Common myeloid progenitor, CD34-positive (primary cell): ENCODE measurements at places on chromosomes 13 and 19.

DNA sequence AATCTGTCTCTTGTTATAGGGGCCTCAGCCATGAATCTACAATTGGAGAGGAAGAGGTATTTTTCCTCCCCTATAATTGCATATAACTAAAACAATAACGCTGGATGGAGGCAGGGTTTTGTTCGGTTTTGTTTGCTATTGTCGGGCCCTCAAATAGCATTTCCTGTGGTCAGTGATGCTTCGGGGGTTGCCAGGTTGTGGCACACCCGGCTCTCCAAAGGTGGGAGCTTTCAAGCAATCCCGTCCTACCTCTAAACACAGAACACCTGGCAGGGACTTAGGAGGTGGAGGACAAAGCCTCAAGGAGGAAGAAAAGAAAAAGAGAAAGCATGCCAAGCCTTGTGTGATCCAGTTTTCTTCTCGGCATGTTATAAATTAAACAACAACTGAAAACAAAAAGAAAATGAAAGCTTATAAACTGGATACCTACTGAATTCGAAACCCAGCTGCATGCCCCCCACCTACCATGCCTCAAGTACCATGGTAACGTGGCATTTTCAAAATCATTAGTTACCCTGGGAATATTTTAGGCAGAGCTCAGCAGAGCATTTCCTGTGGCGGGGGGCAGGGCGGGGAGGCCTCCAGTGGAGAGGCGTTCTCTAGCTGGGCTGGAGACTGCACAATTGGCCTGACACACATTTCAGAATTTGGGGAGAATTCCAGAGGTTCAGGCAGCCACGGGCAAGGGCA is 213.8 kb downstream of the DCLK1 start:
- DNase-seq: no peak

GRCh38 chr13:91155512-91156114 is 191.9 kb upstream of the MIR17HG start:
- DNase-seq: no peak

GRCh38 chr19:19480688-19481087 is 34.7 kb downstream of the TSSK6 start:
- no peak for DNase-seq

- no peak for DNase-seq
These were observed 47.0 kb downstream of the SACS start for GRCh38 chr13:23386533-23386932.

DNA sequence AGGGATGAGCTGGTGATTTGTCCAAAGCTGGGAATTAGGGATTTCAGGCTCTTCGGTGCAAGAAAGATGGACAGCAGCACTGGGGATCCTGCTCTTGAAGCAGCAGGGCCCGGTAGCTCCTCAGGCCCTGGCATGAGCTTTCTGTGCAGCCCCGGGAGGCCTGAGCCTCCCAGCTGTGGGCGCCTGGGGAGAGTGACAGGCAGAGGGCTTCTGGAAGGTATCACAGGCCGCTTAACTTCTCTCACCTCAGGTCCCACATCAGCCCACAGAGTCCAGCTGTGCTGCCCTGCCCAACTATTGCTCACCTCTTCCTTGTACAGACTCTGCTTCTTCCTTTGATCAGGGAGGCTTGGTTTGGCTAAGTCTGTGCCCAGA is 14.6 kb upstream of the ZNF536 start:
- DNase-seq: no peak

DNA sequence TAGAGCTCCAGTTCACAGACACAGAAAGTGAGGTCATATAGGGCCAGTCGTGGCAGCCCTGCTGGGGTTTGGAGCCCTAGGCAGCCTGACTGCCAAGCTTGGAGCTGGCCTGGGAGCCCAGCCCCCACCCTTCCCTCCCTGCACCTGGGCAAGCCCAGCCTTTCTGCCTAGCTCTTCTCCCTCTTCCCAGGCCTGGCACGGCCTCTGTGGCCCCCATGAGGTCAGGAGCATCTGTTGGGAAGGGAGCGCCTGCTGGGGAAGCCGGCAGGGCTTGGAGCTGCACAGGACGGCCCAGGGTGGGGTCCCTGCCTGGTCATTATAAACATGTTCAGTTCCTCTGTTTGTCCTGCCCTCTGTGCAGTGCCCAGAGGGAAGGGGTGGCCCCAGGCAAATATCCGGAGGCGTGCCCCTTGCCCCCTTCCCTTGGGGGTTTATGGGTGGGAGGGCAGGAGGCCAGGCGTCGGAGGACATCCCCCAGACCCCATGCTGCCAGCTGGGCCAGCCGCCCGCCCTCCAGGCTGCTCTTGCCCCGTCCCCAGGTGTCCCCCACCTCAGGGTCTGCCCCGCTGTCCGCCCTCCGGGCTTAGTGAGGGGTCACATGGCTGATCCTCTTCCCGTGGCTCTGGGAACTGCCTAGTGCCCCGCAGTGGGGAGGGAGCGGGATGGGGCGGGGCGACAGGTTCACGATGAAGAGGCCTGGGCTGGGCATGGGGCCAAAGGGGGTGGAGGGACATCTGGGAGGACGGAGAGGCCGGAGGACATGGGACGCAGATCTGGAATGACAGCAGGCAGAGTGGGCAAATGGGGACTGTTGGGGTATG is 30.0 kb upstream of the NCCRP1 start:
- no peak for DNase-seq

DNA sequence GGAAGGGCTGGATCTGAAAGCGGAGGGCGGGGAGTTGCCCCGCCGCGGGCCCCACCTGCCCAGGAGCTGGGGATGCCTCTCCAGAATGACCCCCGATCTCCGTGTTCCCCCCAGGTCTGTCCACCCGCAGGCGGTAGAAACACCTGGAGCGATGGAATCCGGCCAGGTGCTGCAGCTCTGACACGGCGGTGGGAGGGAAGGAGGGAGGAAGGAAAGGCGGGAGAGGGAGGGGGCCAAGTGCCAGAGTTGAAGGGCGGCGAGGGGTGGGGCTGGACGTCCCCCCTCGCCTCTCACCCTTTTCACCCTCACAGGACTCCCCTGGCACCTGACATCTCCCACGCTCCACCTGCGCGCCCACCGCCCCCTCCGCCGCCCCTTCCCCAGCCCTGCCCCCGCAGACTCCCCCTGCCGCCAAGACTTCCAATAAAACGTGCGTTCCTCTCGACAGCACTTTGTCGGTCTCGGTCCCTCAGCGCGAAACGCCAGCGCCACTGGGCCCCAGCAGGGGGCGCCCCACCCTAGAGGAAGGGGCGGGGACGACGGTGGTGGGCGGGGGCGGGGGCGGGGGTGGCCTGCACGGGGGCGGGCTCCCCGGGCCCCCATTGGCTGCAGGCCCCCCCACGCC is 337 bp upstream of the FXYD7 start:
- DNase-seq: no peak

GRCh38 chr13:98874029-98874397 is 103.9 kb downstream of the DOCK9 start:
- DNase-seq: no peak

GRCh38 chr19:40614622-40615411 is 13.6 kb downstream of the LTBP4 start:
- DNase-seq: peak; percentile 89

DNA sequence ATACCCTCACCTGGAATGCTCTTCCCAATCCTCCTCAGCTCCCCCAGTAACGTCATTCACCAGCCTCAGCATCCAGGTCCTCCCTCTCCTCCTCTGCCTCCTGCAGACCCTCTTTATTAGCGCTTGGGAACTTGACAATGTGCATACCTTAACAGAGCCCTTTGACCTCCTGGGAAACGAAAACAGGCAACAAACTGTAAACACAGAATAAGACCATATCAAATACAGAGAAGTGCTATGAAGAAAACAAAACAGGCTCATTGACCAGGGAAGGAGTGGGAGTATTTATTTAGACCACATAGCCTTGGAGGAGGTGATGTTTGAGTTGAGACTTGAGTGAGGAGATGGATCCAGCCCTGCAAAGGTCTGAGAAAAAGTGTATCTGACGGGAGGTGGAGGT is 107.9 kb upstream of the SLC7A1 start:
- no peak for DNase-seq

DNA sequence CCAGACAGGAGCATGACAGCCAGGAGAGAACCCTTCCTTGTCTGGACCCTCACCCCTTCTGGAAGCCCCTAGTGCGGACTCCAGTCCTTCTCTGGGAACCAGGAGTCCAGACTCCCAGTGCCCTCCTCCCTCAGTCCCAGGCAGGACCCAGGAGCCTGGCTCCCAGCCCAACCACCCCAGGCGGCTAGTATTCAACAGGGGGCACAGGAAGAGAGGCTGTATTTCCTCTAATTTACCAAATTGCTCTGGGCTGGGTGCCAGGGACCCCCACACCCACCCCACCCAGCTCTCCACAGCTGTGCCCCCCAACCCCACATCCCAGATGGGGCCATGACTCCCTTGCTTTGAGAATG is 3.3 kb downstream of the GRIN2D start:
- DNase-seq: no peak

DNA sequence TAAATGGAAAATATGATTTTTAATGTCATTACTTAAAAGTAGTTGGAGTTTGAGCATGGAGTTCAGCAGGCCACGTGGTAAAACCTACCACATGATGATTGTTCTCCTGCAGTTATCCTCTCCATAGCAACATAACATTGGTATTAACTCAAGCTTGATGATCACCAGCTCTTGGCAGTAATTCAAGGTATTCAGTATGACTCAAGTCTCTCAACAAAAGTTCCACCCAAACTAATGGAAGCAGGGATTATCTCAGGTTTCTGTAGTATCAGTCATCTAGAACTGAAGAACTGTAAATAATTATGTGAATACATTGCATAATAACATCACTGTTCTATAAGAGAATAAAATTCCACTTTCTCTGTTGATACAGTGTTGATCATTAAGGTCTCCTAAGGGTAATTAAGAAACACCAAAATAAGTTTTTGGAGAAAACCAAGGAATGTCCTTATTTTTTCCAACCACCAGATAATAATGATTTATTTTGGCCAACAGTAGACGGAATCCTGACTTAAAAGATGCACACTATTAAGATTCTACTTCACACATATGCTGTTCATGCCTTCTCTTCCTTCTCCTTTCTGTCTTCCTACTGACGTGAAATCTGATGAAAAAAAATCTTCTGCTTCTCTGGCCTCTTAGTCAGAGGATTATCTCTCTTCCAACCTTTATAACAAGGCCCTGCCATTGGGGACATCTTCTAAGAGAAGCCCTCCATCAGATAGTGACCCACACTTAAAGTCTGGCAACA is 1092.3 kb downstream of the EFNB2 start:
- peak; percentile 75 for DNase-seq

- DNase-seq: no peak
These were observed 24.1 kb upstream of the NDFIP2 start for GRCh38 chr13:79456656-79457365.

GRCh38 chr13:67077132-67077531 is 153.0 kb downstream of the PCDH9 start:
- no peak for DNase-seq

DNA sequence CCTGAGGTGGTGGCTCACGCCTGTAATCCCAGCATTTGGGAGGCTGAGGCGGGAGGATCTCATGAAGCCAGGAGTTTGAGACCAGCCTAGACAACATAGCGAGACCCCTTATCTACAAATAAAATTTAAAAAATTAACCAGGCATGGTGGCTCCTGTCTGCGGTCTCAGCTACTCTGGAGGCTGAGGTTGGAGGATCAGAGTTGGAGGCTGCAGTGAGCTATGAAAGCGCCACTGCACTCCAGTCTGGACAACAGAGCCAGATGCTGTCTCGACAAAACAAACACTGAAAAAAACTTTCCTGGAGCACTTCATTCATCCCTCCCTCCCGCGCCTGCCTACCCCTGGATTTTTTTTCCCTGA is 665 bp upstream of the ATG4D start:
- peak; percentile 42 for DNase-seq

DNA sequence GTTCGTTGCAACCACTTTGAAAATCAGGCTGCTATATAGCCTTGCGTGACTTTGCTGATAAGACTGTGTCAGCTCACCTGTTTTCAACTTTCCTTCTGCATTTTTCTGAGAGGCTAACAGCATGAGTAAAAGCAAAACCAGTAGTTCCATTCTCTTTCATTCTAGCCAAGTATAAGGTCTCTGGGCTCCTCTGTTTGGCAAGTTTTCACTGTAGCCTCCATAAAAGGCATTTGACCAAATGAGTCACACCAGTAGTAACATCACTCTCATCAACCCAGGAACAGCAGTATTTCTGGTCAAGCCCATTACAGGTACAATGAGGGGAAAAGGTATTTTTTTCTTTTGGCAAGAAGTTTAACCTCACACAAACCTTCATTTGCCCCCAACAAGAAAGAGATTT is 1149.8 kb upstream of the MIR17HG start:
- DNase-seq: no peak

DNA sequence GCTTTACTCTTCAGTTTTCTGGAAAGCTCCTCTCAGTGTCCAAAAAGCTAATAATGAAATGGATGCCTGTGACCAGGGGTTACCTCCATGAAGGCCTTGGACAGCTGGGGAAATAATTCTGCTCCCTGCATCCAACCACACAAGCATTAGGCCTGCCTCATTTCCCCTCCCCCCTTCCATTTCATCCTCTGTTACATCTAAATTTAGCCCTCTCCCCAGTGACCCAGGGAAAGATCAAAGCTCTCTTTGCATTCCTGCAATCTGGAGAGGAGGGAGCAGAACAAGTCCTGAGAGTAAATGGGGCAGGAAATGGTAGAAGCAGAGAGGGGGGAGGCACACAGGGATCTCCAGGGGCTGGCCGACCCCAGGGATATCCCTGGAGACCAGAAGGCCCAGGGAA is 452.7 kb downstream of the TSHZ3 start:
- DNase-seq: no peak

- peak; percentile 32 for DNase-seq
These were observed 24.8 kb downstream of the SIAH3 start for GRCh38 chr13:45826731-45827130.

GRCh38 chr13:40189898-40190630 is 476.4 kb downstream of the FOXO1 start:
- no peak for DNase-seq

- peak; percentile 30 for DNase-seq
These were observed 5.8 kb upstream of the TMC4 start for GRCh38 chr19:54178581-54179261.

DNA sequence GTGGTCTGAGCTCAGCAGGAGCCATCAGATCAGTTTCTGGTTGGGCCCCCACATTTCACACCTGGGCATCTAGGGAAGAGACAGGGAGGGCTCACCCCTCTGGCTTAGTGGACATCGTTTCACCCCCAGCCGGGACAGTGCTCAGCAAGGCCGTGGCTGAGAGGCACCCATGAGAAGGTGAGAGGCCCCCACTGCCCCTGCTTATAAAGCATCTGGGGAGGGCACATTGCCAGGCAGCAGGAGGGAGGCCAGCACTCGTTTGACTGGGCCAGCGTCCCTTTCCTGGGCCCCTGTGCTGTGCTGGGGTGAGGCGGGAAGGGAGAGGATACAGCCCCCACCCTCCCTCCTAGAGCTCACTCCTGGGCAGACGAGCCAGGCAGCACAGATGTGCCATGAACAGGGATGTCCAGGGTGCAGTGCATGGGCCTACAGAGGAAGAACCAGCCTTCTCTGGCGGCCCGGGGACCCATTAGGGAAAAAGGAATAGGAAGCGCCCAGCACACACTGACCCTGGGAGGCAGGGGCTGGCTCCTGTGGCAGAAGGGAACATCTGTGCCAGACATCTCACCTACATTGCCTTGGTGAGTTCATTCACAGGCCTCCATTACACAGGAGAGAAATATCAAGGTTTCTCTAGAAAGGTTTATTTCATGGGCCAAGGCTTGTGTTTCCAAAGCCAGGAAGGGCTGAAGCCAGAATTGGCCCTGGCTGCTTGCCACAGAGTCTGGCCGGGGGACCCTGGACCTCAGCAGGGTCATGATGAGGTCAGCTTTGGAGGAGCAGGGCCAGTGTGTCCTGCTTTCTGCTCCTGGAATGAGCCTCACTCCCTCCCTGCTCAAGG is 7.7 kb downstream of the AP1M1 start:
- no peak for DNase-seq

- DNase-seq: no peak
These were observed 295.0 kb downstream of the ZNF536 start for GRCh38 chr19:30667227-30667626.
